ENCODE measurements at places on chromosomes 5 and 9.

GRCh38 chr5:76546497-76547102 lies 76.6 kb downstream of the F2RL2 start:
- DNase-seq = no peak

- no peak for DNase-seq
These were observed 124.0 kb upstream of the EFNA5 start for GRCh38 chr5:107794741-107795140.

DNA sequence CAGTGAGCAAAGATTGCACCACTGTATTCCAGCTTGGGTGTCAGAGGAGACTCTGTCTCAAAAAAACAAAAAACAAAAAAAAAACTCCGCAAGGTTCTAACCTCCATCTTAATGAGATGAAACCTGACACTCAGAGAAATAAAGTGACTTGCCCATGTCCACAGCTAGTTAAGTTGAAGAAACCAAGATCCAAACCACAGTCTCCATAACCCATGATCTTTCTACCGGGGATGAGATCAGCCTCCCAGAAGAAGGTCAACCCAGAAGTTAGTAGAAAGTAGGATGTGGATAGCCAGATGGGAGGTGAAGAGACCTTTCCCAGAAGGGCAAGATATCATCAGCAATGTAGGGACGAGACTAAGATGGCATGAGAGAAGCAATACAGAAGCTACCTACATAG lies 140.4 kb upstream of the ADRA1B start:
- no peak for DNase-seq

- DNase-seq = no peak
These were observed 1553.5 kb upstream of the C9orf72 start for GRCh38 chr9:29126783-29127182.

GRCh38 chr5:61999371-61999770 lies 306.6 kb upstream of the KIF2A start:
- DNase-seq = no peak

GRCh38 chr5:169296419-169297143 lies 4.4 kb downstream of the SLIT3 start:
- no peak for DNase-seq

GRCh38 chr5:78534148-78534904 lies 114.2 kb downstream of the LHFPL2 start:
- DNase-seq = peak; percentile 73

GRCh38 chr5:35066260-35066795 lies 18.6 kb upstream of the AGXT2 start:
- DNase-seq = no peak

DNA sequence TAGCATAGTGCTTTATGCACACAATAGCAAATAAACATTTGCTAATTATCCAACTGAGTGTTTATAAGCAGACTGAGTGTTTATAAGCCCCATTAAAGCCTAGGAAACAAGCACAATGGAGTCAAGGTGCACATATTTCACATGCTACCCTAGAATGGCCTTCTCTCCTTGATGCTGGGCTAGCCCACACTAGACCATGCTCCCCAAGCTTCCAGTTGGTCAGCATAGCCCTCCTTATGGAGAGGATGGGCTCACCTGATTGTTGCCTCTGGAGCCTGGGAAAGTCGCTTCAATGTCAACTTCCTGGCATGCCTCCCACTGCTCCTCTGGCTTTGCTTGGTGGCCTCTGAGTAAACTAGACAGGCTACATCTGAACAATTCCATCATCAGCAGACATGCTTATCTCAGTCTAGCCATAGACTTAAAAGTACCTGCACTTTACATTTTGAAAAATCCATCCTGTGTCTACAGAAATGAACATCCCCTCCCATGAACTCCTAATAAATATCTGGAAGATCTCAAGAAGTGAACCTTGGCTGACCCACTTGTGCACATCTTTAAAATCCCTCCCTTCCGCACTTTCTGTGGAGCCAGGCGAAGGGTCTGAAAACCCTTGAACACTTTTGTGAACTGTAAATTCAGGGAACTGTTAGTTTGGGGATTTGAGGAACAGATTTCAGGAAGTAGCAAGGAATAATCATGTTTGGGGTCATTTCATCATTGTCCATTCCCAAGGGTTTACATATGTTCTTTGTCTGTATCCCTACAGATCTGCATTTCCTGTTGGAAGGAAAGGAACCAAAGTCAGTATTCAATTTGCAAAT lies 486.6 kb downstream of the ARHGEF28 start:
- no peak for DNase-seq

- DNase-seq = no peak
These were observed 153.9 kb upstream of the MEF2C start for GRCh38 chr5:89036704-89037489.

All from sciatic nerve (tissue), 2 donors.